ENCODE measurements at places on chromosomes 5 and 9. TPM values are rescaled to one million over a fixed set of nuclear protein-coding genes. Genes with fewer than 3 reads are reported as not detected.
A peak's percentile ranks its signal among the peaks of the same experiment; 100 is the strongest.

NNT gene
- 58.6 TPM for total RNA-seq

GRCh38 chr9:71403106-71403505 lies 281.7 kb upstream of the TRPM3 start:
- no peak for DNase-seq

GRCh38 chr5:10700516-10700915 lies 60.5 kb downstream of the DAP start:
- no peak for DNase-seq

PCDHA11 gene
- under 0.01 TPM for total RNA-seq

DNA sequence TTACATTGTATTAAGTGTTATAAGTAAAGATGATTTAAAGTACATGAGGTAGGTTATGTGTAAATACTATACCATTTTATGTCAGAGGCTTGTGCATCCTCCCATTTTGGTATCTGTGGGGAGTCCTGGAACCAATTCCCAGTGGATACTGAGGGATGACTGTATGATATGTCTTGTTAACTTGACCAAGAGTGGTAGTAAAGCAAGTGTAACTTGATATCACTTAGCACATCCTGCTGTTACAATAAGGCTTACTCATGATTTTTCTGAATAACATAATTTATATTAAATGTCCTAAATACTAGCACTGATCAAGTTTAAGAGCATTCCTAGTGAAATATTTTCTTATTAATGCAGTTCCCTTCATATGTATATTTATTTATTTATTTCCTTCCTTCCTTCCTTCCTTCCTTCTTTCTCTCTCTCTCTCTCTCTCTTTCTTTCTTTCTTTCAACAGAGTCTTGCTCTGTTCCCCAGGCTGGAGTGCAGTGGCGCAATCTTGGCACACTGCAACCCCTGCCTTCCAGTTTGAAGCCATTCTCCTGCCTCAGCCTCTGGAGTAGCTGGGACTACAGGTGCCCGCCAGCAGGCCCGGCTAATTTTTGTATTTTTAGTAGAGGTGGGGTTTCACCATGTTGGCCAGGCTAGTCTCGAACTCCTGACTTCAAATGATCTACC lies 7.5 kb downstream of the NDFIP1 start:
- peak; percentile 35 for DNase-seq

DNA sequence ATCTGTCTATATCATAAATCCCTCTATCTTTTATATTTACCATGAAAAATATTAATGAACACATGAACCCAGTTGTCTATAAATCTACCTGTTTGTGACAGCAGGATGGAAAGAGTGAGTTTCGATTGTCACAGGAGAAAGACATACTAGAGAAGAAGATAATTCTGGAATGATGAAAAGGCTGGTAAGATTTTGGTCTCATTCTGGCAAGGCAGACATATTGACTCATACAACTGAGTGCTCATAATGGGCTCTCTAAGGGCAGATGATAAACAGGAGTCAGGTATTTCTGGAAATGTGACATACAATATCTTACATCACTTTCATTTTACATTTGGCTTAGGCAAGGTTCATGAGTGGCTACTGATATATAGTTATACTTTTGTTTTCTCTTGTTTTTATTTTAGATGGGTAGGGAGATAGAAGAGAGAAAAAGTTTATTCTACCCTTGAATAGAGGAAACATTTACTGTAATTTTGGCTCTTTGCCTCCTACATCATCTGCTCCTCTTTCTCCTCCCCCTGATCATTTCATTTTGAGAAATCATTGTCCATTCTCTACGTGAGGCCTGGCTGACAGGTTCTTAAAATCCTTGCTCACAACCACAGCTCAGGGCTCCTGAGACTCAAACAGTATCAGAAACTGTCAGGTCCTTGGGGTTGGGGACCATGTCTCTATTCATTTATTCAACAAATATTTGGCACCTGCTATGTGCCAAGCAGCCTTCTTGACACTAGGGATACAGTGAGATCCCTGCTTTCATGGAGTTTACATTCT lies 14.4 kb downstream of the ELOVL7 start:
- no peak for DNase-seq

DNA sequence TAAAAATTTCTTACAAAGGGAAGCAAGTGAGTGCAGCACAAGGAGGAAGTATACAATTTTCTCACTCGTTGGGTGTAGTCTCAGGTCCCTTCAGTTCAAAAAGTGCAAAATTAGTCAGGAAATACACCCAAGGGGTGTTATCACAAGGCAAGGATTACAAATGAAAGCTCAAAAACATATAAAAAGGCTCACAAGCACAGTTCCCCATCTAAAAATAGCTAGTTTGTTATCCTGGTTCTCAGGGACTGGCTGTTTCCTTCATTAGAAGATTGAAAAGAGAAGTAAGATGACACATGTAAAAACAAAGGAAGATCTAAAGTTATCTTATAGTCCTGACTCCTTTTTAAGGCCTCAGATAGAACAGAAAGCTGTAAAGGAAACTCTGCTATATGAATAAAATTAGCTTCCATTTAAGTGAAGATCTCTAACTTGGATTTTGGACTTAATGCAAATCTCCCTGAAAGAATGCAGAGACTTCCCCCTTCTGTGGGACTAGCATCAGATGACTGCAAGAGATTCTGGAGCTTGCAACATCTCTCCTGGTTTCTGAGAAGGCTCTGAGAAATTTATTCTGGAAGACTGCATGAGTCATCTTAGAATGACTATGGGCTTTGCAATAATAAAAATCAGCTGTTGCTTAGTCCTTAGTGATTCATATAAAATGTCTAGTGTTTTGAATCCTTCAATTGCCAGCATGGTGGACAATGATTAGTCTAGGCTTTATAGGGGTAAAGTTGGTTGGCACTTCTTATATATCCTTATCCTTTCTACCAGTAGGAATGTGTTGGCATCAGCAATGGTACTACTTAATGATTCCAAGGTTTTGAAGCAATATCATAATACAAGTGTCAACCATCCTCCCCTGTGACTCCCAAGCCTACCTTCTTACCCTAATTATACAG lies 25.4 kb downstream of the DAB2 start:
- peak; percentile 99 for DNase-seq

DNA sequence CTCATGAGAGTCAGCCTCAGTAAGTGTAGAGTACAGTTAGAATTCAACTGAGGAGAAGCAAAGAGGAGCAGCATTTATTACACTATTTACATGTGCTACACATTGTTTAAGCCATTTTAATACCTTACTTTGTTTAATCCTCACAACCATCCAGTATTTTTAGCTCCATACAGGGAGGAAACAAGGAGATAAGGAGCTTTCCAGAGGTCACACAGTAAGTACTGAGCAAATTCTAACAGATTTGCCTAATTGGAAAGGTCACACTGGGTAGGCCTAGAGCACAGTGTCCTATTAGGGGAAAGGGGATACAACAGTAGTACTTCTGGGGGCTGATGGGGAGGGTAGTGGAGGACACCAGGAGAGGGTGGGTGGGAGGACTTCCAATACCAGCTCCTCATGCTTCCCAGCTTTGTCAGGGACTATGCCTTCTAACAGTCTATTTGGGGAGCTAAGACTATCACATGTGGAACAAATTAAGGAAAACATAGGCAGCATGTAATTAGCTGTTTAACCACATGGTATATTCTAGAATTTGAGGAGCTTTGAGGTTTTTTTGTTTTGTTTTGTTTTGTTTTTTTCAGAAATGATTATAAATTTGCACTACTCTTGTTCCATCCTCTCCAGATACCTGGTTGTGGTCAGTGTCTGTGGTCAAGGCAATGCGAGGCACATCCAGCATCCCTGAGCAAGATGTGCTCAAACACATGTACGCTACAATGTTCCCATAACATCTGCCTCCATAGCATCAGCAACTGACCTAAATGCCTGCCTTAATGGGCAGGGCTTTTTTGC lies 96.0 kb upstream of the SLC12A2 start:
- peak; percentile 7 for DNase-seq

FSTL4 gene
- under 0.01 TPM for total RNA-seq

- DNase-seq: no peak
Measured at GRCh38 chr9:130751631-130752355, 58.2 kb downstream of the EXOSC2 start.

- DNase-seq: peak; percentile 81
Measured at GRCh38 chr9:77588271-77588937, 59.7 kb downstream of the GNA14 start.

GRCh38 chr5:160061770-160062169 lies 52.8 kb downstream of the TTC1 start:
- no peak for DNase-seq

- peak; percentile 79 for DNase-seq
Measured at GRCh38 chr5:159341906-159342310, 11.6 kb upstream of the IL12B start.

DNA sequence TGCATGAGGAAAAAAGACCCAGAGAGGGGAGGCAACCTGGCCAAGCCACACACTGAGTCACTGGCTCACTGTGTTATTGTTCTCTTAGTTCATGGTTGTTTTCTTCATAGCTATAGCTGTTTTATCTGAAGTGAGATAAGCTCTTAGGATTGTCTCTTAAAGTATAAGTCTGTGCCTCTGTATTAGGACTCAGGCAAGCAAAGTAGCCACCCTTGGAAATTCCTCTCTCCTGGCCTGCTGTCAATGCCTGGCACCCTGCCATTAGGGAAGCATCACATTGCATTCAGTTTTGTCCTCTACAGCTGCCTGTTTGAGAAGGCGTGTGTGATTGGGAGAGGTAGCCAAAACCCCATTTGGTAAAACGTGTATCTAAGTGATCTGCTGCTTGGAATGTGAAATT lies 147.4 kb upstream of the GLRA1 start:
- DNase-seq: no peak

DNA sequence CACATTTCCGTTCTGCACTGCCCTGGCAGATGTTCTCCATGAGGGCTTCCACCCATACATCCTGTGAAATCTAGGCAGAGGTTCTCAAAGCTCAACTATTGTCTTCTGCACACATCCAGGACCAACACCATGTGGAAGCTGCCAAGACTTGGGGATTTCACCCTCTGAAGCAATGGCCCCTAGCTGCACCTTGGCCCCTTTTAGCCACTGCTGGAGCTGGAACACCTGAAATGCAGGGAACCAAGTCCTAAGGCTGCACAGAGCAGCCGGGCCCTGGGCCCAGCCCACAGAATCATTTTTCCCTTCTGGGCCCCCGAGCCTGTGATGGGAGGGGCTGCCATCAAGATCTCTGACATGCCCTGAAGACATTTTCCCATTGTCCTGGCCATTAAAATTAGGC lies 228.7 kb downstream of the ANXA1 start:
- no peak for DNase-seq

- no peak for DNase-seq
Measured at GRCh38 chr5:1264211-1264610, 30.7 kb downstream of the TERT start.

- DNase-seq: no peak
Measured at GRCh38 chr5:114727358-114727757, 365.5 kb downstream of the KCNN2 start.

DNA sequence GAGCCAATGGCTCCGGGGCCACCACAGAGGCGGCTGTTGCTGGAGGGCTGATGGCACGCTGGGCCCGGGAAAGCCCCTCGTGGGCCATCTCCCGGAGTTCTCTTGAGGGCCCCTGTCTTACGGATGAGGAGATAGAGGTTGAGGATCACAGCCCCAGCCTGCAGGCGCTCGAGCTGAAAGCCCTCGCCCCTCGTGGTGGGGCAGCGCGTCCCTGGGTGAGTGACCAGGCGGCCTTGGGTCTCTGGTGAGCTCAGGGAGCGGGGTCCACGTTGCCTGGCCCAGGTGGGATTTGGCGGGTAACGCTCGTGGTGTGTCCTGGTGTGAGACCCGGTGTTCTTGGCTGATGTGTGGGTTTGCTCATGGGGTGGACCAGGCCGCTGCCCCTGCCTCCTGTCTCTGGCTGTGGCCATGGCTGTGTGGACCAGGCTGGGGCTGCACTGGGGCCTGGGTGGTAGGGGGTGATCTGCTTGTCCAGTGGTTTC lies 38.9 kb downstream of the RXRA start:
- DNase-seq: no peak

CDH10 gene
- 0.97 TPM for total RNA-seq

DNA sequence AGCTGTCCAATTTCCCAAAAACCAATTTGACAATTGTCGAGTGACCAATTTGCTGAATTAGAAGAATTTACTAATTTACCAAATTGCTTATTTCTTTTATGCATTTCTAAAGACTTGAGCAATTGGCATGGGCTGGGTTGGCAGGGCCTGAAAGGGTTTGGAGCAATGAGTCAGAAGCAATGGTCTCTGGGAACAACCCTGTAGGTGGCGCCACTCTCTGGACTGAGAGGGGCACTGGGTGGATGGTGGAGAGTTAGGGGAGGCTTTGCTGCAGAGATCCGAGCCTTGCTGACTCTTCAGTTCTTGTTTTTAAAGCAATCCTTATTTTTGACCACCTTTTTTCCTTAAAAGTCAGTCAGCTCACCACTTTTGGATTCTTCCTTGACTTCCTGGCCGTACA lies 71.5 kb upstream of the RPS23 start:
- DNase-seq: no peak

RNF224 gene
- not detected for total RNA-seq

GRCh38 chr5:154776167-154776566 lies 21.0 kb downstream of the LARP1 start:
- no peak for DNase-seq

DNA sequence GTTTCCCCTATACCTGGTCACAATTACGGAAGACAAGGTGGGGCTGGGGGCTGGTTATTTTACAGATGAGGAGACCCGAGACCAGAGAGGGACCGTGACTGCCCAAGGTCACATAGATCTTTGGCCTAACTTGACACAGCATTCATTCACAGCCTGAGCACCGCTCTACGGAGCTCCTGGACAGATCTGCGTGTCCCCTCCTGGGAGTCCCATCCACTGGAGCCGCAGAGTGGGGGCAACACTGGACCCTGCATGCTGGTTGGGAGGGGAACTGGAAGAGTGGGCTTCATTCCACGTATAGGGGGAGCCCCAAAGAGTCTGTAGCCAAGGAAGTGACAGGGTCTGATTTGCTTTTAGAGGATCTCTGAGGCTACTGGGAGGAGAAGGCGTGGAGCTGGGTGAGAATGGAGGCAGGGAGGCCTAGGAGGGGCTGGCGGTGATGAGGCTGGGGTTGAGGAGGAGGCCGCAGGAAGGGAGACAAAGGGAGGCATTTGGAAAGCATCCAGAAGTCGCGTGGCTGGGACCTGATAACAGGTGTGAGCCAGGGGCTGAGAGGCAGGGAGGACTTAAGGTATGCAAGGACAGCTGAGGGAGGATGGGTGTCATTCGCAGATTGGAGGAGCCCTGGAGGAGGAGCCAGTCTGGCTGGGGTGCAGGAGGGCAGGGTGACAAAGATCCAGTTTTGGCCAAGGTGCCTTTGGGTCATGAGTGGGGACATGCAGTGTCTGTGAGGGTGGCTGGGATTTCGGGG lies 64.3 kb upstream of the IER5L start:
- no peak for DNase-seq

DNA sequence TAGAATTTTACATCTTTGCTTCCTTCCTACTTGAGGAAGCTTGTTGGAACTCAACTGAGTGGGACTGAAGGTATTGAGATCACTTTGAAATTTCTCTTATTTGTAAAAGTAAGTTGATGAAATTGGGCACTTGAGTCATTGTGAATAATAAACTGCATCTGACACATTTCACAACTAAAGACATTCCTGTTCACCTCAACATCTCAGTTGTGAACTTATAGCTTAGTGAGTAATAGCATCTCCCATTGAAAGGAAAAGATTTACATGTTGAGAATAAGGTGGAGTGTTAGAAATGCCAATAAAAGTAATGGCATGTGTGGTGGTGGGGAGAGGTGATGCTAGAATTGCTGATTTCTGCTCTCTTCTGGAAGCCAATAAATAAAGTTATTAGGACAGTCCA lies 145.0 kb downstream of the SLC24A2 start:
- no peak for DNase-seq

FAM163B gene
- not detected for total RNA-seq

GRCh38 chr5:174329738-174330137 lies 284.2 kb downstream of the NSG2 start:
- peak; percentile 26 for DNase-seq

INSL6 gene
- total RNA-seq: 0.64 TPM

Data from fibroblast of villous mesenchyme (primary cell).